Esophagus muscularis mucosa (tissue), 4 donors: ENCODE measurements at places on chromosomes 2 and 18.

DNA sequence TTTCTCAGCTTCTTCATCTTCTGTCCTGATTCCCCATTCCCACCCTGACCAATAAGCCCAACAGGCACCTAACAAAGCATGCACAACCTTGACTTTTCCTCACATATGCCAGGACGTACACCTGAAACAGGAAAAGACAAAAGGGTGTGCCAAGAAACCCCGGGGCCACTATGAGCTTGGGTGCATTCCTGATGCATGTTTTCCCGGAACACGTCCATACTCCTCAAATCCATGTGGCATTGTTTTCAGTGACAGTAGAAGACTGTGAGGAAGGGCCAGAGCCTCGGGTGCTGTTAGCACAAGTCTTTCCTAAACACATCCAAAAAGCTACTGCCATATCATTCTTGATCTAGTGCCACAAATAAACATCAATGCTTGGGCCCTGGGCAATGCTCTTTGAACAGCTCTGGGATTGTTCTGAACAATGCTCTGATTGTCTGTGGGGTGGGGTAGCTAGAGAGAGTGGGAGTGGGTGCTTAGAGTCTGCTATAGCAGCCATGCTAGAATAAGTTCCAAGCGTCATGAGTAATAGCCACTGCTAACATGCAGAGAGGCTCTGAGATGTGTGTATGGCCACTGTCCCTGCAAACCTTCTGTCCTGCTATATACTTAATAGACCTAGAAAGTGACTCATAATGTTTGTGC lies 181.7 kb upstream of the CRIM1 start:
- DNase-seq: no peak

- DNase-seq: no peak
Observed at GRCh38 chr18:54263904-54264336, 5.4 kb upstream of the POLI start.

GRCh38 chr18:45749918-45750689 lies 26.1 kb downstream of the SLC14A1 start:
- no peak for DNase-seq

DNA sequence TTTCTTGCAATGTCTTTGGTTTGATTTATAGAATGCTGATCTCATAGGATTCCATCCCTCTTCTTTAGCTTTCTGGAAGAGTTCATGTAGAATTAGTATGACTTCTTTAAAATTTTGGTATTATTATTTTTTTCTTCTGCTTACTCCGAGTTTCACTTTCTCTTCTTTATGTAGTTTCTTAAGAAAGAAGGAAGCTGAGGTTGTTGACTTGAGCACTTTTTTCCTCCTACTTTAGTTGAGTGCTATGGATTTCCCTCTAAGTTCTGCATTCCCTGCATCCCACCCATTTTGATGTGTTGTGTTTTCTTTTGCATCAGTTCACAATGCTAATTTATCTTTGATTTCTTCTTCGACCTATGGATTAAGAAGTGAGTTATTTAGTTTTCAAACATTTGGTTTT lies 78.9 kb upstream of the SPRED2 start:
- no peak for DNase-seq

GRCh38 chr2:169822036-169822435 lies 2.7 kb downstream of the METTL5 start:
- no peak for DNase-seq

DNA sequence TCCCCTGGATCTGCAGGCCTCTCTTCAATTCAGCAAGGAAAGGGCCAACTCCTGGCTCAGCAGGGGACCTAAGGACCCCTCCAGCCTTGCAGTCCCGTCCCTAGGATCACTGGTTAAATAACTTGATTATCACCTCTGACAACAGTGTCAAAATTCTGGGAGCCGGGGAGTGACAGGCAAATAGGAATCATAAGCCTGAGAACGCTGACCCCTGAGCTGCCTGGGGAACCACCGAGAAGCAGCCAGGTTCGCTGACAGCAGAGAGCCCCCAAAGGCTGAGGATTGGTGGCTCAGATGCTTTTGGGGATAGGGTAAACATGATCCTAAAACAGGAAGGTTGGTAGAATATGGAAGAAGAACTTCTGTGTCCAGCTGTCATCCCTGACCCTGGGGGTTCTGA lies 17.5 kb upstream of the TNS1 start:
- DNase-seq: no peak
